Activated CD4-positive, alpha-beta T cell treated with anti-CD3 and anti-CD28 coated beads, Interleukin-2, amount 10 ng/mL, durations not matched to agents 7 days and 5 days (primary cell): ENCODE measurements at places on chromosomes 3 and 15. TPM values are rescaled to one million over a fixed set of nuclear protein-coding genes. Genes with fewer than 3 reads are reported as not detected.

DNA sequence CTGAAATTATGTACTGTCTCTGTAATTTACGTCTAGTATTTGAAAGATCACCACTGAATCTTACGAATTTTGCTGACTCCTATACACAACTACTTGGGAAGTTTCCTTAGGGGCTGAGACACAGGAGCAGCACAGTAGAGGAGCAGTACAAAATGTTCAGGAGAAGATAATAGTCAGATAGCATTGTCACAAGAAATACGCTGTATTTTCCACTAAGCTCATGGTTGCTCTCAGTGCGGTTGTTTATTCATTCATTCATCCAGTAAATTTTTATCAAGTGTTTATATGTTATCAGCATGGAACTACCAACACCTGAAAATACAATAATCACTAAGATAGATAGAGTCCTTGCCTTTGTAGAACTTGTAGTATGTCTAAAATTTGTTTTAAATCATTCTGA lies 34.5 kb downstream of the ALCAM start:
- DNase-seq, result no peak

- DNase-seq, result no peak
Measured at GRCh38 chr3:144556392-144556791, 584.8 kb downstream of the DIPK2A start.

Gene SIDT1
- total RNA-seq, result 31.6 TPM

Gene COPB2
- 101 TPM for total RNA-seq

DNA sequence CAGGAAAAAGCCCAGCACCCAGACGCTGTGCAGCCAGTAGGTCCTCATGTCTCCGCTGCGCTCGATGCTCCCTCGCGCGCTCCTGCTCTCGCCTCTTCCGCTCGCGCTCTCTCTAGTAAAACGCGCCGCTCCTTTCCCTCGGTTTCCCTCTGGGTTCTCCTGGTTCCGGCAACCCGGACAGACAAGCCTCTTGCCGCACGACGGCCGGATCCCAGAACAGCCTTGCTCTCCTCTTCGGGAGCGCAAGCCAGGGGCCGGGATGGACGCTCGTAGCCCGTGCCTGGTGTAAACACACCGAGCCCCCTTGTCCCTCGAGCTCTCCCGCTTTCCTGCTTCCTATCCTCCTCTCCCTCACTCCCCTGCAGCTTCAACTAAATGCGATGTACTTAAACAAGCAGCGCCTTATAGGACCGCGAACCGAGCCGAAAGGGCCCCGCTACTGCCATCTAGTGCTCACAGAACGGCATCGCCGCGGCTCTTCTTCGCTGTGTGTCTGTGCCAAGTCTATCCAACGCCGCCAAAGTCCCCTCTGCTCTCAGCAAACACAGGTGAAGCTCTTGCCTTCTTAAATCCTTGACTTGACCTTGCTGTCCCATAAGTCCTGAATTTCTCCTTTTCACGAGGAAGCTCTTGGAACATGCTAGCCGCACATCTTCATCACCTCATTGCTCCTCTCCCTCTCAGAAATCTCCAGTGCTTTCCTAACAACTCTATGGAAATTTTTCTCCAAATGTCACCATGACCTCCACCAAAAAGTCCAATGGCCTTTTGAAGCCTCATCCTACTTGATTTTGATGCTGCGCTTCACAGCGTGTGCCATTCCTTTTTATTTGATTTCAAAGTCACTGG lies 1037.2 kb downstream of the IGSF11 start:
- peak; percentile 55 for DNase-seq

GRCh38 chr3:138442433-138442832 lies 8.0 kb downstream of the ESYT3 start:
- DNase-seq, result no peak

DNA sequence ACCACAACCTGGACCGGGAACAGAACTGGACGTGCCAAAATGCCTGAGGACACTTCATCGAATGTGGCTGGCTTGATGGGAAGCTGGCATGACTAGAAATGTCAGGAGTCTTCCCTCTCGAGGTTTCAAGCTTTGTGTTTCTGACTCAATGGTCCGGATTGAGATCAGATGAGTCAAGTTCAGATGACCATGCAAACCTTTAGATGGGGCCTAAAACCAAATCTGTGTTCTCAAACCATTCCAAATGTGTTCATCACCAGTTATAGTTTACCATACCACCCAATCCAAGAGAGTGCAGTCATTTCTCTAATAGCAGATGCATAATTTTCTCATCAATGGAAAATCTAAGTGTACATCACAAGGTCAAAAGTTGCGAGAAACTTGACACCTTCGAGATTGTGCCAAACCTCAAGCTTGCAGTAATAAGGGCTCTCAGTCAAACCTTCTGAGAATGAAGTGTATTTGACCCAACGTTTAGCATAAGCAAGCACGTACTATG lies 369.1 kb downstream of the RORA start:
- DNase-seq, result no peak

- DNase-seq, result no peak
Measured at GRCh38 chr3:30145281-30145680, 461.1 kb upstream of the TGFBR2 start.

- DNase-seq, result no peak
Measured at GRCh38 chr3:129218742-129219141, 30.7 kb upstream of the COPG1 start.

DNA sequence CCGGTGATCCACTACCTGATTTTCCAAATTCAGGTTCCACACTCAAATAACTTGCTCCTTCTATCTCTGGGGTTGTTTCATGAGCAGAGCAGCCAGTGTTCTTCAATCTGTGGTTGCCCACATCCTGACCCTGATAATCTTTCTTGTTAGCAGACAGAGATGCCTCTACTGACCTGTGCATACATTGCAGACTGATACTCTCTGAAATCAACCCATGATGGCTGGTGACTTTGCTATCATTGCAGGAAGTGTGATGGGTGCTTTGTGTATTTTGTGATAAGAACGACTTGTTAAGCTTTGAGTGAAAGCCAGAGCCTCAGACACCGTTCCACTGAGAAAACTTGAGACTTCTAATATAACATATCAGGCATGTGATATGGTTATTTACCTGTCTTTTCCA lies 39.9 kb downstream of the GATM start:
- peak; percentile 18 for DNase-seq

DNA sequence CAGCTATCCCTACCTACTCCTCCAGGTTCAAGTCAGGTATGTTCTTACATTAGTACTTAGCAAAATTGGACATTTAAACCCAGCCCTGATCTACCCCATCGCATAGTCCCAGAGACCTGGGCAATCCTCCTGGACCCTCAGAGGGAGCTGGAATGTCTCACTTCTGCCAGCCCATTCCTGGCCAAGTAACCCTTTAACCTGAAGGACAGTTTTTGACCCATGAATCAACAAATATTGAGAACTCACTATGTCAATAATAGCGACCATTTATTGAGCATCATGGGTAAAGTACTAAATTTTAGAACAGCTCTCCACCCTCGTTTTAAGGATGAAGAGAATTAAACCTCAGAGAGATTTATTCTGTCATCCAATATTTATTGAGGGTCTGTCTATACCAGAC lies 70.4 kb downstream of the RBPMS2 start:
- no peak for DNase-seq

DNA sequence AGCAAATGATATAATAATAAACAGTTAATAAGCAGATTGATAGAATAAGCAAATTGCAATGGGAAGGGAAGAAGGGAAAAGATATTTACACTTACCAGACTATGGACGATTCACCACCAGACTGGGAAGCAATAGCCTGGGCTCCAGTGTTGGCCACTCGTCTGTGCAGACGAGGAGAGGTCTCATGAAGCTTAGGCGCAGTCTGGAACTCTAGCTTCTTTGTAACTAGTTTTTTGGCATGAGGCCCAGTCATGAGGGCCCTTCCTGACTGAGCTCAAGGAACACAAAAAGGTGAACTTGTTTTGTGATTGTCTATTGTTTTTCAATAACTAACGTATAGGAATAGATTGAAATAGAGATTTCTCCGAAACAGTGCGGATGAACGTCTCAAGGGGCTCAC lies 63.3 kb upstream of the GATM start:
- DNase-seq, result no peak

GRCh38 chr15:90552162-90552928 lies 22.6 kb downstream of the CRTC3 start:
- DNase-seq, result no peak

- DNase-seq, result no peak
Measured at GRCh38 chr3:146154316-146154715, 6.7 kb downstream of the PLOD2 start.

Gene SOX14
- not detected for total RNA-seq

Gene ST8SIA2
- total RNA-seq, result not detected

DNA sequence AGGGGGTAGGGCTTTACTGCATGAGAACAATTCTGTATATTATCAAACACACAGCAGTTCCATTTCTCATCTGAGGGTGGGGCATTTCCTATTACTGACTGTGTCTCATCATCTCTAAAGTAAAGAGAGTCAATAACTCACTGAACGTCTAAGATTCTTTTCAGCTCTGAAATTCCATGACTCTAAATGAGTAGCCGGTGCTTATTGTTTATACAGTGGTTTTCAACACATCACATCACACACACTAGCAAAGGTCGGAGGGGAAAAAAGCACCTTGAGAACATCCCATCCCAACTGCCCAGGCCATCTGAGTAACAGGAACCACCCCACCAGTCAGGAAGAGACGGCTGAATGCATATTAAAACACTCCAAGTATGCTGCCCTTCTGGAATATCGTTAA lies 196.0 kb downstream of the SUCLG2 start:
- DNase-seq, result no peak

DNA sequence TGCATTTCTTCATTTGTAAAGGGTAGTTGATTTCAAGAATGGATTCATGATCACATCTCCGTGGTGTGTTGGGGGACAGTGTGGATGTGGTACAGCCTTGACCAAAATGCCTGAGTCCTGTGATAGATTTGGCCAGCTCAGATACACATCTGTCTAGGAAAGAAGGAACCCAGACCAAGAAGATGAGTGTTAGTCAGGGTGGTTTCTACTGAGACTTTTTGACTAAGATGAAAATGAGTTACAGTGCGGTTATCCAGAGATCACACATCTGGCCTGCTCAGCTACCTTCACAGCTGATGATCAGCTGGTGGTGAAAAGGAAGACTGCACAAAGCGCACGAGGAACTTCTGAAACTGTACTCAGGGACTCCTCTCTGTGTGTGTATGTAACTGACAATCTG lies 68.0 kb downstream of the FNDC3B start:
- peak; percentile 73 for DNase-seq

DNA sequence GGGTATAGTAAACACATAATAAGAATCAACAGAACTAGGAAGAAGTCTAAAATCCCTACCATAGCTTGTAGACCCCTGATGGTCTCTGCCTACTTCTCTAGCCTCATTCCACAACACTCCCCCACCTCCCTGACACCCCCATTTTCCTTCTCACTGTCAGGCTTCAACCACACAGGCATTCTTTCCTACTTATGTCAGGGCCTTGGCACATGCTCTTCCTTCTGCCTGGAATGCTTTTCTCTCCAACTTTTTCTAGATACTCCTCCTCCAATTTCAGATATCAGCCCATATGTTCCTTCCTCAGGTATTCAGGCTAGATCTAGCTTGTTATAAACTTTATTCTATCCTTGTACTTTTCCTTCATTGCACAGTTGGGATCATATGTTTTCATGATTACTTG lies 106.0 kb upstream of the MRPL3 start:
- DNase-seq, result no peak

Gene CORO2B
- total RNA-seq, result not detected

Gene DCBLD2
- total RNA-seq, result 3.2 TPM

DNA sequence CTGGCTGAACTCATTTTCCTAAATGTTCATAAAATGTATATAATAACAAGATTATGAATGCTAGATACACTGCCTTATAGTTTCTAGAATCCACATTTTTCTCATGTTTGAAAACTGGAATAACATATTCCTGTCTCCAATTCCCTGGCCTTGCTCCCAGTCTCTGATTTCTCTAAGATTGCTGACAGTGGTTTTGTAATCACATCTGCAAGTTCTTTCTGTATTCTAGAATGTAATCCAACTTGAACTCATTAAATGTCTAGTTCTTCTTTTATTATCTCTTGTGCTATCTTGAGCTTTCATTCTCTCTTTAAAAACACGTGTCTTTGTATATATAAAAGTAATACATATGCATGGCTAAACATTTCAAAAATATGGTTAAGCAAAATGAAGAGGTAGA lies 215.2 kb upstream of the ADAMTS9 start:
- DNase-seq, result no peak

GRCh38 chr15:66401130-66402021 lies 14.7 kb downstream of the MAP2K1 start:
- peak; percentile 34 for DNase-seq
